NCI-H1436 (cell line): ENCODE measurements at places on chromosomes 13 and 19.

GRCh38 chr13:110559429-110559943, 2.0 kb downstream of the RAB20 start:
- DNase-seq, result no peak

DNA sequence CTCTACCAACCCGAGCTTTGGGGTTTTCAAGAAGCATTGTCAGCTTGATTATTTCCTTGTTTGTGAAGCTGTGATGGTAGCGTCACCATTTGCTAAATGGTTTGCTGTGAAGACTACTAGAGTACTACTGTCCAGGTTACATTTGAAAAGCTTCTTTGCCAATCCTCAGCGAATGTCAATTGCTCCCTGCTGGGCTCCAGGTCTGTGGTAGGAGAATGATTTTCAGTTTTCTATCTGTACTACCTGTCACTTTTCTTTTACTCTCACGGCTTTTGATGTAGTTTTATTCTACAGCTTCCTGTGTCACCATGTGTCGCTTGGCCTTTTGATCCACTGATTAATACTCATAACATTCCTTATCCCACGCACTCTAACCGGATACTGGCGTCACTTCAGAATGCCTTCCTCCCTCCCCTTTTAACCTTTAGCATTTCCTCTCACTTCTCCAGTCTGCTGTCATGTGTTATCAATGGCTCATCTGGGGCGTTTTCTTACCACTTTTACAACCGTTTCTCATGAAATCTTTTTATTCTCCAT, 7.5 kb upstream of the GPR183 start:
- DNase-seq, result no peak

DNA sequence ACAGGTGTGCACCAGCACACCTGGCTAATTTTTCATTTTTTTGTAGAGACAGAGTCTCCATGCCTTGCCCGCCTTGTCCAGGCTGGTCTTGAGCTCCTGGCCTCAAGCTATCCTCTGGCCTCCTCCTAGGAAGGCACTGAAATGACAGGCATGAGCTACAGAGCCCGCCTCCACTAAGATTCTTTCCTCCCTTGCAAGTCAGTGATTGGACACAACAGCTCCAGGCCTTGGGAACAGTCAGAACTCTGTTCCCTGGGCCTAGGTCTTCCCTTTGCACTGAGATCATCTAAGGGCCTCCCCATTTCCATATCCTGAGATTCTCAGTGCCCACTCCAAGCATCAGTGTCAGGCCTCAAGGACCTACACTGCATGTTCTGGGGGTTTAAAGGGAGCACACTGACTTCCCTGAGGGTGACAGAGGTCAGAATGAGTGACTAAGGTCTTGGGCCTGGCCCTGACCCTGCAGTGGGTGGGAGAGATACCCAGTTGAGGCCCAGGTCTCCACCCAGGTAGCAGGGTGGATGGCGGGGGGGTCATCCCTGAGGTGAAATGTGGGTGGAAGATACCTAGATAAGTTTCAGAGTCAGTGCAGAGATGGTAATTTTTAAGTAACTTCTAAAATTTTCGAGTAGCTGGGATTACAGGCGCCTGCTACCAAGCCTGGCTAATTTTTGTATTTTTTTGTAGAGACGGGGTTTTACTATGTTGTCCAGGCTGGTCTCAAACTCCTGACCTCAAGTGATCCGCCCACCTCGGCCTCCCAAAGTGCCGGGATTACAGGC, 17.3 kb upstream of the ERCC1 start:
- no peak for DNase-seq

GRCh38 chr13:23956106-23956505, 58.8 kb upstream of the C1QTNF9B start:
- DNase-seq, result no peak

GRCh38 chr13:92379371-92379770, 847.2 kb upstream of the GPC6 start:
- DNase-seq, result no peak
